Subcutaneous preadipocyte (primary cell): ENCODE measurements at places on chromosomes 2 and 18. TPM values are rescaled to one million over a fixed set of nuclear protein-coding genes. Genes with fewer than 3 reads are reported as not detected.

Gene NAGK
- 25.2 and 34.9 TPM in 2 replicates for total RNA-seq

Gene ASB18
- total RNA-seq, result not detected in 2 replicates

Gene CDH19
- total RNA-seq, result not detected in 2 replicates

Gene ZFP36L2
- total RNA-seq, result 15.8 and 16.2 TPM in 2 replicates

Gene CPS1
- 15.4 and 35.2 TPM in 2 replicates for total RNA-seq

Gene CNGA3
- total RNA-seq, result under 0.01 TPM in 2 replicates

Gene RAMP1
- total RNA-seq, result 0.73 TPM in 1 of 2 replicates, not detected in the other

Gene CROCC2
- total RNA-seq, result 0.20 and 0.37 TPM in 2 replicates

Gene GPBAR1
- 0.20 TPM in 1 of 2 replicates, not detected in the other for total RNA-seq

Gene CYP26B1
- 2.5 and 6.6 TPM in 2 replicates for total RNA-seq

Gene ECEL1
- not detected in 2 replicates for total RNA-seq

Gene NOSTRIN
- total RNA-seq, result under 0.01 and 0.20 TPM in 2 replicates

Gene IL36B
- total RNA-seq, result not detected in 2 replicates

Gene VIT
- 8.8 and 11.8 TPM in 2 replicates for total RNA-seq

Gene PNPT1
- total RNA-seq, result 26.8 and 34.4 TPM in 2 replicates

Gene NT5C1B
- total RNA-seq, result not detected in 2 replicates

Gene MYL1
- not detected in 2 replicates for total RNA-seq

Gene MEP1B
- total RNA-seq, result not detected in 2 replicates

Gene EFEMP1
- 72.9 and 296 TPM in 2 replicates for total RNA-seq

Gene OTOS
- total RNA-seq, result not detected in 2 replicates

Gene CASP8
- total RNA-seq, result 18.4 and 26.6 TPM in 2 replicates

Gene PLA2R1
- 5.9 and 7.7 TPM in 2 replicates for total RNA-seq
